Renal cortex interstitium (tissue), 15 donors: ENCODE measurements at places on chromosomes 6 and 20. TPM values are rescaled to one million over a fixed set of nuclear protein-coding genes. Genes with fewer than 3 reads are reported as not detected.
A peak's percentile ranks its signal among the peaks of the same experiment; 100 is the strongest.

DNA sequence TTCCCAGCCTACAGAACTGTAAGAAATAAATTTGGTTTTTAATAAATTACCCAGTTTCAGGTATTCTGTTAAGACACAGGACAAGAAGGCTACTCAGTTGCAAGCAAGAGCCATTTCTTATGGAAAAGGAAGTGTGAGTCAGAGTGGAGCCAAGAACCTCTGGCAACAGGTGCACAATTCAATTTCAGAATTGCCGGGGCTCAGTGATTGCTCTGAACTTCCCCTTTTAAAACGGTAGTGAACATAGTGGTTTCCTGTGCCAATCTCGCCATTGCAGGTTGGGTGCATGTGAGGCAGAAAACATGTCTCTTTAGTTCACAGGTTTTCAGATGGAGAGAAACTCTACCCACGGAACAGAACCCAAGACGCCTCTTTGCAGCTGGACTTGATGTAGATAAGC is 16.4 kb downstream of the PIGT start:
- no peak for DNase-seq

DNA sequence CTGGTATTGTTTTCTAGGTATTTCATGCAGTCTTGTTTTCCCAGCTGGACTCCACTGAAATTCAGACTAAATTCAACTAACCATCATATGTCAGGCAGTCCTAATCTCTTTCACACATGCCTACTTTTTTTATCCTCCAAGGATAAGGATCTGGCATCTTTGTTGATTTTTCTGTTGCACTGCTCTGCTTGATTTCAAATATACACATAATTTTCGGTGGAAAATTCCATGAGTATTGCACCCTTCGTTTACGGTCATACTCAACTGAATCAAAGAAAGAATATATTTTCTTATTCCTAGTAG is 64.8 kb upstream of the UNC93A start:
- DNase-seq, result no peak

The LY6G6F gene
- polyA plus RNA-seq, result 0.73 TPM

GRCh38 chr6:42224222-42225028 is 6.8 kb upstream of the MRPS10 start:
- DNase-seq, result no peak

The FAM217A gene
- 2.3 TPM for polyA plus RNA-seq

DNA sequence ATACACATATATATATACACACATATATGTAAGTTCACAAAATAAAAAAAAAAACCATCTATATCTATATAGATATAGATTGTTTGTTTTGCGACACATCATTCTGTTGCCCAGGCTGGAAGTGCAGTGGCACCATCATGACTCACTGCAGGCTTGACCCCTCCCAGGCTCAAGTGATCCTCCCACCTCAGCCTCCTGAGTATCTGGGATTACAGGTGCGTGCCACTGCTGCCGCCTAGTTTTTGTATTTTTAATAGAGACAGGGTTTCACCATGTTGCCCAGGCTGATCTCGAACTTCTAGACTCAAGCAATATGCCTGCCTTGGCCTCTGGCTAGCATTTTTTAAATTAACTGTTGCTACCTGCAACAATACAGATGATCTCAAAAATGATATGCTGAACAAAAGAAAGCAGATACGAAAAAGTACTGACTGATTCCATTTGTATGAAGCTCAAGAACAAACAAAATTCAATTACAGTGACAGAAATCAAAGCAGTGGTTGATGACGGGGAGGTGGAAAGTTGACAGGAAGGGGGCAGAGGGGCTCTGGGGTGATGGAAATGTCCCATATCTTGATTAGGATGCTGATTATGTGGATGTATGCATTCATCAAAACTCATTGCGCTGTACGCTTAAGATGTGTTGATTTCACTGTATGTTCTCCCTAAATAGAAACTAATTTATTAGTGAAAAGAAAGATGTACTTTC is 49.6 kb downstream of the ATXN1 start:
- DNase-seq, result no peak

DNA sequence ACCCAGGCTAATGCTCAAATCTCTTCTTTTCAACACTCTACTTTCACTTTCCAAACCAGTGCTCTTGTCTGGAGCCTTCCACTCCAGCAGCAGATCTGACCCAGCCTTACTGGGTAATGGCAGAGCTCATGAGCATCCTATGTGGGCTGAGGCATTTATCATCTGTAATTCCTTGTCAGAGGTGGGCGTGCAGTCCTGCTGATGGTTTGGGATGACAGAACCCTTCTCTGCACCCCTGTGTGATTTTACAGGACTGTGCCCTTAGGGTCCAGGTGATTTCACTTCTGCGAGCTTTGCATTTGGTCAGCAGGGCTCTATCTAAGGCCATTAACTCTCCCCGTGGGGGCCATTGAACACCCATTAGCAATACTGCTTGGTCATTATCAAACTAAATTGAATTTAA is 55.4 kb downstream of the LAMA4 start:
- DNase-seq, result no peak

DNA sequence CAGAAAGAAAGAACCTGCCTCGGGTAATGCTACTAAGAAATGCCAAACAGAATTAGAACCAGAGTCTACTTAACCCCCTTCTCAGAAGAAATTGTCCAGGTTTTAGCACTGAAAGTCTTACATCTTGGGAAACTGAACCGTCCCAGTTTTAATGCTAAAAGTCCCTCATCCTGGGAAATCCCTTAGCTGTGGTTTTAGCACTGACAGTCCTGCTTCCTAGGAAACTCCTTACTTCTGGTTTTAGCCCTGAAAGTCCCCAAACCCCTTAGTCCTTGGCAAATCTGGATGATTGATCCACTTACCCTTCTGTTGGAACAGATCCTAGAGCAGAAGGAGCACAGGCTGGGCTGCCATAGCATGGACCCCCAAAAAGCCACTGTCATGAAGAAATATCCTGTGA is 4.8 kb upstream of the TMEM14A start:
- DNase-seq, result no peak

- DNase-seq, result no peak
These were observed 6.7 kb downstream of the DLGAP4 start for GRCh38 chr20:36312724-36313441.

The VSX1 gene
- not detected for polyA plus RNA-seq

The MRPS26 gene
- polyA plus RNA-seq, result 61.6 TPM

DNA sequence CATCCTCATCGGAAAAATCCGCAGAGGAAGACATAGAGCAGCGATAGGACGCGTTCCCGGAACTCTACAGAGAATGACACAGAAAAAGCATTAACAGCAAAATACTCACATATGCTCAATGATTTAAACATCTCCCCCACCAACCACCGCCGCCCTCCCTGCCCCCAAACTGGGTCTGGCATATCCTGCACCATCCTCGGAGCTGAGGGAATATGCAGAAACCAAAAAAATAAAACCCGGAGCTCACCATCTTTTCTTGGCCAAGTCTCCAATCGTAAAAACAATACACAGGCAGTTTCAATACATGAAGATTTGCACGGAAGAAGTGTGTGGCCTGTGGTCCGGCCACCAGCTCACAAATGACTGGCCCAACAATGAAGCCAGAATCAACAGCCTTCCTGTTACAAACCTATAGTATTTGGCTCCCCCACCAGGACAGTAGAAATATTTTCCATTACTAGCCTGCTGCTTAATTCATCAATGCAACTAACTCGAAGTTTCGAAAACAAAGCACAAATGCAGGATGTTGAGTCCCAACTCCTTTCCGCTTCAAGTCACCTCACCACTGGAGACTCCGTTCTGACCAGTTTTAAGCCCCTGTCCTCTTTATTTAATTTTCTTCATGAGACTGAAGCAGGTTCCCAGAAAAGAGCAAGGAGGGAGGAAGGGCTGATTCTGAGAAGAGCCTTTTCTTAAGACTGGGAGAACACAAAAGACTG is 103.2 kb upstream of the BEND6 start:
- DNase-seq, result no peak

The CDH4 gene
- polyA plus RNA-seq, result 8.7 TPM

The FUT9 gene
- 4.6 TPM for polyA plus RNA-seq

The TTLL9 gene
- polyA plus RNA-seq, result 3.1 TPM

GRCh38 chr6:116072368-116072767 is 11.7 kb upstream of the FRK start:
- DNase-seq, result no peak

GRCh38 chr6:26332408-26332807 is 32.6 kb upstream of the BTN3A2 start:
- DNase-seq, result no peak

GRCh38 chr6:166648846-166649245 is 21.8 kb upstream of the RPS6KA2 start:
- DNase-seq, result no peak

DNA sequence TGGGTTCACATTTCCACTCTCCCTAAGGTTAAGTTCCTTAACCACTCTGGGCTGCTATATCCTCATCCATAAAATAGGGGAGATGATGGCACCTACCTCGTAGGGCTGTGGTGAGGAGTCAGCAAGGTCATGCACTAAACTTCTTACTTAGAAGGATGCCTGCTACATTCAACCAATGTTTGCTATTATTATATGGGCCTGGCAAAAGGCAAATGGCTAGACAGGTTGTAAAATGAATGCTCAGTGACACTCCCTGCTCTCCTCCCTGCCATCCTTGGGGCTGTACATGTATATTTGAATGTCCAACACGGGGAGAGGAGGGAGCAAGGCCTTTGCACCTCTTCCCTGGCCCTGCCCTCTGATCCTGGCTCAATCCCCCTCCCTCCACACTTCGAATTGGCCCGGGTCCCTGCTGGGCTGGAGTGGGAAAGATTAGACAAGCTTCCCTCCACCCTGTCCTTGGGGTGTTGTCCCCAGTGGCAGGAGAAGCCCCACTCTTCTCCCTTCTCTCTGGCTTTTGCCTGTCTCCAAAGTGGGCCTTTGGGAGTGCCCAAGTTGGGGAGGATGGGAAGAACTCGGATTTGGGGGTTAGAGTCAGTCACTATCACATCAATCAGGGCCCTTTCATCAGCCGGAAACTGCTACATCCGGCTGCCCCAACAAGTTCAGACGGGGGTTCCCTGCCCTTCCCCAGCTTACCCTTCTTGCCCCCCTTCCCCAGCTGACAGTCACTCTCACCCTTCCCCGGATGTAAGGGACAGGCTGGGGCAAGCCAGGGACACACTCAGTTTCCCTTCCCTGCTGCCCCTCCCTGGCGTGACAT is 36.3 kb upstream of the VEGFA start:
- DNase-seq, result no peak

DNA sequence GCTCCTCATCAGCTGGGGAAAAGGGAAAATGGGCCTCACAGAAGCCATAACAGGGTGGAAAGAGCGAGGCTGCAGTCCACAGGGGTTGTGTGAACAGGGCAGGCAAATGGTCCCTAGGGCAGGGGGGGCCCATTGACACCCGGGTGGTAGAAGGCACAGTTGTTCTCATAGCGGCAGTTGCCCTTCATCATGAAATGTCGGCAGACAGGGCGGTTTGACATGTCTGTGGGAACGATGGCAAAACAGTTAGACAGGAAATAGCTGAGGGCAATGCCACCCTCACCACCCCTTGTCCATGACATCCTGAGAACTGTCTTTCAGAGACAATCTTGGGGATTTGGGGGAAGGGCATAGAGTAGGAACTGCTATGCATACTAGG is 15.6 kb downstream of the PPP1R10 start:
- DNase-seq, result no peak

The ECT2L gene
- 0.36 TPM for polyA plus RNA-seq

- no peak for DNase-seq
These were observed 417.3 kb downstream of the LMBRD1 start for GRCh38 chr6:69379518-69379917.

DNA sequence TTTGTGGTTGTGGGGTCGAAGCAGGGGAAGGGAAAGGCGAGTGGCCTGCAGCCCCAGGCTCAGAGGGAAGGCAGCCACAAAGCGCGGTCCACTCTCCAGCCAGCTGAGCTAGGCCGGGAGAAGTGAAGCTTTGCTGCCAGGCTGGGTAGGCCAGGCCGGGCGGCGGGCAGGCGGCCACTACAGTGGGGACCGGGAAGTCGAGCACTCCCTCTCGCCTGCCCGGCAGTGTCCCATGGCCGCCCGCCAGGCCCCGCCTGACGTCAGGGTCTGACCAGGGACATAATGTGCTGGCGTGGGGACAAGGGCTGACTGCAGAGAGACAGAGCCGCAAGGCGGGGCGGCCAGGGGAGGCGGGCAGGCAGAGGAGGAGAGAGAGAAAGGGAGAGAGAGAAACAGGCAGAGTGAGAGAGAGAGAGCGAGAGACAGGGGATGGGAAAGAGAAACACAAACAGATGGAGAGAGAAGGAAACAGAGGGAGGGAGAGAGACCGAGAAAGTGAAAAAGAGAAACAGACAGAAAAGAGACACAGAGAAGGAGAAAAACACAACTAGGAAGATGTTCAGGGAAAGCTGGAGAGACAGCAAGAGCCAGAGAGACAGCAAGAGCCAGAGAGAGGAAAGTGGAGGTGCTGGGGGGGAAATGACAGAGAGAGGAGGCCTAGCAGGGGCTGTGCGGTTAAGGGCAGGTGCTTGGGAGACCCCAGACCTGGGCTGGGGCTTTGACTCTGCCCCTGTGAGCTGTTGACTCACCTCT is 94.5 kb upstream of the PTPN1 start:
- DNase-seq, result peak; percentile 82

GRCh38 chr6:66558189-66558588 is 851.2 kb upstream of the EYS start:
- no peak for DNase-seq
